ENCODE measurements at places on chromosomes 6 and 20. TPM values are rescaled to one million over a fixed set of nuclear protein-coding genes. Genes with fewer than 3 reads are reported as not detected.

The FKBP1C gene
- 1.4 TPM for total RNA-seq

The CD24 gene
- 0.38 TPM for total RNA-seq

The SLC26A8 gene
- not detected for total RNA-seq

The TFAP2A gene
- not detected for total RNA-seq

The ARMC2 gene
- total RNA-seq = 5.3 TPM

The SPATS1 gene
- total RNA-seq = not detected

The DOP1A gene
- total RNA-seq = 8.0 TPM

The FNDC11 gene
- 0.19 TPM for total RNA-seq

The DUSP15 gene
- not detected for total RNA-seq

The MOXD1 gene
- not detected for total RNA-seq

The PDYN gene
- not detected for total RNA-seq

The TMC2 gene
- not detected for total RNA-seq
